ENCODE measurements at places on chromosomes 1 and 21. TPM values are rescaled to one million over a fixed set of nuclear protein-coding genes. Genes with fewer than 3 reads are reported as not detected.

C1orf167 gene
- total RNA-seq = 1.8 TPM

SCYL3 gene
- 6.3 TPM for total RNA-seq

RBBP5 gene
- 11.1 TPM for total RNA-seq

LEFTY2 gene
- total RNA-seq = 1.1 TPM

COL8A2 gene
- 4.1 TPM for total RNA-seq

NIPAL3 gene
- 35.4 TPM for total RNA-seq

- no peak for DNase-seq
Measured at GRCh38 chr1:172154551-172154950, 265.9 kb upstream of the C1orf105 start.

DNA sequence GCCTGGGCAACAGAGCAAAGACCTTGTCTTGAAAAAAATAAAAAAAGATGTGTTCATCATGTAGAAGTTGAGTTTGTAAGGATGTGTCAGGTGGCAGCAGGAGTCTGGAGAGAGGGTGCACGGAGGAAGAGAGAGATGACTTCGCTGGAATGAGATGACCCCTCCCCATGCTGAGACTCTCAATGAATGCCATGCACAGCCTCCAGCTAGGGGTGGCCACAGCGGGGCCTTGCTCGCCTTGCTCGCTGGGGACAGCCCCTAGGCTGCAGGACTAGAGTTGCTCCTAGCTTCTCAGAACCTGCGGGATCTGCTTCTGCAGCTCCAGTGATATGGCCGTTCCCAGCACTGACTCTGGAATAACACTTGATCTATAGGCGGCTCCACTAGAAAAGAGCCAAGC lies 6.6 kb upstream of the C2CD2 start:
- no peak for DNase-seq

- DNase-seq = no peak
Measured at GRCh38 chr1:248890549-248891498, 15.2 kb upstream of the PGBD2 start.

GRCh38 chr1:7811476-7811875 lies 27.4 kb downstream of the PER3 start:
- DNase-seq = no peak

GRCh38 chr1:89705901-89706699 lies 73.2 kb downstream of the LRRC8C start:
- no peak for DNase-seq

DNA sequence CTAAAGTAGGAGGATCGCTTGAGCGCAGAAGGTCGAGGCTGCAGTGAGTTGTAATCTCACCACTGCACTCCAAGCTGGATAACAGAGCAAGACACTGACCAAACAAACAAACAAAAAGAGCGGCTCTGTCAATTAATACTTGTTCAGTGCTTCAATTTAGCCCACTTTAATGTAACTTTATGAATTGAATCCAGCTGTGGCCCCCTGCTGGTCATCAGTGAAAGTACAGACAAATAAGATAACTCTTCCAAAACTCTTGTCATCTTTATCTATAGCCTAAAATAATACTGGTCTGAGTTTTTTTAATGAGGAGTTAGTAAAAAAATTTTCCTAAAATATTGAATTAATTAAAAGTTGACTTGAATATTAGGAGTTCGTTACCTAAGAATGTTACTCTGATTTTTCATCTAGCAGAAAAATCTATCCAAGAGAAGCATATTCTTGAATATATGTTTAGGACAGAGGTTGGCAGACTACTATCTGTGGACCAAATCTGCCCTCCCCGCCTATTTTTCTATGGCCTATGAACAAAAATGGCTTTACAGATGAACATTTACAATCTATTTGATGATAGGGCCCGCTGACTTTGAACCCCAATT lies 26.1 kb downstream of the ATP5PF start:
- no peak for DNase-seq

DNA sequence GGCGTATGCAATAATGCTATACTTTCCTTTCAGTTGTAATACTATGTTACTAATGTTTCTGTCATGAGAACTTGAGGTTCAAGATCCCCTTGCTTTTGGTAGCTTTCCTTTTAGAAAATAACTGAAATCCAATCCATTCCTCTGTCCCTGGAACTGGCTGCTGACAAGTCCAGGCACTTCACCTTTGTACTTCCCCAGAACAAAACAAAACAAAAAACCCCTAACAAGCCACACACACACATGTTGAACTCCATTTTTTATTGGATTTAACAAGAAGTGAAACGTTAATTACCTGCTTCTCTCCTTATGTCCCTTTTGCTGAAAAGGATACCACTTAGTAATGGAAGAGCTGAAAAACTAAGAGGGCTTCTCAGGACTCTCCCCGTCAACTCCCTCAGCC lies 26.1 kb upstream of the SDC3 start:
- no peak for DNase-seq

- DNase-seq = peak; percentile 72
Measured at GRCh38 chr1:223704921-223705878, 7.1 kb upstream of the CAPN2 start.

GRCh38 chr21:33036430-33037162 lies 10.9 kb downstream of the OLIG2 start:
- no peak for DNase-seq

DNA sequence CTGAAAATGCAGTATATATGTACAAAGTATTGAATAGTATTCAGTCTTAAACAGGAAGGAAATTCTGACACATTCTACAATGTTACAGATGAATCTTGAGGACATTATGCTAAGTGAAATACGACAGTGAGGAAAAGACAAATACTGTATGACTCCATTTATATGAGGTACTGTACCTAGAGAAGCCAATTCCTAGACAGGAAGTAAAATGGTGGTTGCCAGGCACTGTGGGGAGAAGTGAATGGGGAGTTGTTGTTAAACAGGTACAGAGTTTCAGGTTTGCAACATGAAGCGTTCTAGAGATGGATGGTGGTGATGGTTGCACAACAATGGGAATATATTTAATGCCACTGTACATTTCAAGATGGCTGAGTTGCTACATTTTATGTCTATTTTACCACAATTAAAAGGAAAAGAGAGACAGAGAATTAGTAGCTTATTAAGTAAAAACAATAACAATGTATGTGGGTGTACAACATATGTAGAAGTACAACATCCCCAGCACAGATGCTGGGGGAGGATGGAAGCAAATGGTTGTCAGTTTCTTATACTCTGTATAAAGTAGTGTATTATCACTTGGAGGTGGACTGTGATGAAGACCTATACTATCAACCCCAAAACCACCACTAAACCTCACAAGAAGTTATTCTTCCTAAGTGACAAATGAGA lies 3.9 kb upstream of the RAB4A start:
- DNase-seq = no peak

- no peak for DNase-seq
Measured at GRCh38 chr1:11498956-11499594, 20.1 kb downstream of the DISP3 start.
